ENCODE measurements at places on chromosomes 12 and 14. TPM values are rescaled to one million over a fixed set of nuclear protein-coding genes. Genes with fewer than 3 reads are reported as not detected.

Gene EIF2S1
- total RNA-seq: 94.2 TPM

Gene GPD1
- total RNA-seq: 1.2 TPM

Gene SDSL
- total RNA-seq: 4.9 TPM

Gene TBC1D30
- total RNA-seq: 0.11 TPM

Gene PDZRN4
- not detected for total RNA-seq

Gene SMOC1
- total RNA-seq: not detected

Gene DUSP6
- total RNA-seq: 2.9 TPM

Gene FKBP3
- 16.1 TPM for total RNA-seq

Gene KITLG
- total RNA-seq: 5.9 TPM

Gene KLRD1
- total RNA-seq: 1.6 TPM

Gene KHNYN
- 152 TPM for total RNA-seq
